Stimulated activated CD4-positive, alpha-beta T cell treated with anti-CD3 and anti-CD28 coated beads, Interleukin-1b, Interleukin-23, amount 100 ng/mL, for 48 hours (primary cell): ENCODE measurements at places on chromosomes 6 and 20.
A peak's percentile ranks its signal among the peaks of the same experiment; 100 is the strongest.

- no peak for DNase-seq
Measured at GRCh38 chr6:2870046-2870636, 28.5 kb upstream of the SERPINB1 start.

DNA sequence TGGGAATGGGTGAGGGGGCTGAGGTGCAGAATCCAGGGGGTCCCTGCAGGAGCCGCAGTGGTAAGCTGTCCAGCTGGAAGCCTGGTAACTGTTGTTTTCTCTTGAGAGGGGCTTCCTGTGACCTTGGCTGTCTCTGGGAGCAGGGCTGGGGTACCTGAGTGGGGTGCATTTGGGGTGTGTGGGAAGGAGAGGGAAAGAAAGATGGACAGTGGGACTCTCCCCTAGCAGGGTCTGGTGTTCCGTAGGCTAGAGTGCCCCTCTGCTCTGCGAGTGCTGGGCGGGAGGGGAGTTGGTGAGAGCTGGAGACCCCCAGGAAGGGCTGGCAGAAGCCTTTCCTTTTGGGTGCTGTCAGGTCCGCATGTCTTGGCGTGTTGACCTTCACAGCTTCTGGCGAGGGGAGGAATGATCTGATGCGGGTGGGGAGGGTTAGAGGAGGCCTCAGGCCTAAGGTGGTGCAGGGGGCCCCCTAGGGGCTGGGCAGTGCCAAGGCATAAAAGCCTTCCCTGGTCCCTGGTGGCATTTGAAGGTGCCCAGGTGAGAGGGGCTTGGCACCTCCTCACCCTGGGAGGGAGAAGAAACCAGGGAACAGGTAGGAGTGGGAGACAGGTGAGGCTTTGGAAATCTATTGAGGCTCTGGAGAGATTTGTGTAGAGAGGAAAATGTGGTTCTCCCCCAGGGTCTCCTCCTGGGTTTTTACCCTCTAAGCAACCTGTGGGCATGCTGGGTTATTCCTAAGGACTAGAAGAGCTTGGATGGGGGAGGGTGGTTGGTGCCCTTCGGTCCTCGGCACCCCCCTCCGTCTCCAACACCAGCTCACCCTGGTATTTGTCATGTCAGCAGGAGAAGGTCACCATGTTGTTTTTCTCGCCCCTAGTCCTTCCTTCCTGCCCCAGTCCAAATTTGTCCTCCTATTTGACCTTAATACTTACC lies 3.3 kb downstream of the VEGFA start:
- DNase-seq = peak; percentile 69

- no peak for DNase-seq
Measured at GRCh38 chr20:1857466-1857865, 37.7 kb upstream of the SIRPA start.

DNA sequence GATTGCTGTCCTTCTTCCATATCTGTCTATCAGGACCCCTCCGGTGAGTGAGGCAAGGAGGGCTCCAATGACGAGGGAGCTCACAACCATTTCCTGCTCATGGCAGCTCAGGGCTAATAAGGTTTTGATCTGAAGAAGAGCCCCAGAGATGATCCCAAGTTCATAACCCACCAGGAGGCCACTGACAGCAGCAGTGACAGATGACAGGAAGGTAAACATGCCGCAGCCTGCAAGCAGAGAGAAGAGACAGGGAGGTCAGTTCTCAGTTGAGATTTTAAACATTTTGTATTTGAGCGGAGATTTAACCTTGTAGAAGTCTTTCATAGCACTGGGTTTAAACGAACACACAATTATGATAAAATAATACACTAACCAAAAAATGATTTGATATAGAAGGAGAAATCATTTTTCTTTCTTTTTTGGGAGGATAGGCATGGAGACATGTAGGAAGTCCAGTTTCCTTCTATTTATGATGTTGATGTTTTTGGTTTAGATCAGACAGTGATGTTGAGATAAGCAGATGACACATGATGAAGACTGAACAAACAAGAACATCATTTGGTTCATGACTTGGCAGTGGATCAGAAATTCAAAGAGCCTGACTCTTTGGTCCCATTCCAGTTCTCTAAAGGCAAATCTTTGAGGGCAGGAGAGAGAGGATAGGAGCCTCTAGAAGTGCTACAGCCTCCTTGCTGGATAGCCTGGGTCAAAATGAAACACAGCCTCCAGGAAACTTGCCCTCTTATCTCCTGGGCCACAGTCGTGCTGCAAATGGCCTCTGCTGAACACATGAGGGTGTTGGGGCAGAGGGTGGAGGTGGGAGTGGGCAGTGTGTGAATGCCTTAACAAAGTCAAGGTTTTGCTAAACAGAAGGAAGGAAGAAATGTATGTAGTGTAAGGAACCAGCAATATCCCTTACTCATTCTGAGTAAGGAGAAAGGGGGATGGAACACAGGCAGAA lies 22.6 kb downstream of the SLC2A12 start:
- no peak for DNase-seq

DNA sequence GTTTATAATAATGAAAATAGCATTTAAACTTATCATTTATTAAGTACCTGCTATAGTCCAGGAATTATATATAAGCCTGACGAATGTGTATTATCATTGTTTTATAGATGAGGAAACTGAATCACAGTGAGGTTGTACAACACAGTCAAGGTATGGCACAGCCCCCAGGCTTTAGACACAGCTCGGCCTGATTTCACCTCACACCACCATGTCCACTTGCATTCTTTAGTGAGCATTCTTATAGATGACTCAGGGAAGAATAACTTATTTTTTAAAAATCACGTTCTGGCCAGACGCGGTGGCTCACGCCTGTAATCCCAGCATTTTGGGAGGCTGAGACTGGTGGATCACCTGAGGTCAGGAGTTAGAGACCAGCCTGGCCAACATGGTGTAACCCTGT lies 289.0 kb downstream of the SYNE1 start:
- DNase-seq = no peak
